Aorta (tissue), 5 donors: ENCODE measurements at places on chromosomes 3 and 15.

DNA sequence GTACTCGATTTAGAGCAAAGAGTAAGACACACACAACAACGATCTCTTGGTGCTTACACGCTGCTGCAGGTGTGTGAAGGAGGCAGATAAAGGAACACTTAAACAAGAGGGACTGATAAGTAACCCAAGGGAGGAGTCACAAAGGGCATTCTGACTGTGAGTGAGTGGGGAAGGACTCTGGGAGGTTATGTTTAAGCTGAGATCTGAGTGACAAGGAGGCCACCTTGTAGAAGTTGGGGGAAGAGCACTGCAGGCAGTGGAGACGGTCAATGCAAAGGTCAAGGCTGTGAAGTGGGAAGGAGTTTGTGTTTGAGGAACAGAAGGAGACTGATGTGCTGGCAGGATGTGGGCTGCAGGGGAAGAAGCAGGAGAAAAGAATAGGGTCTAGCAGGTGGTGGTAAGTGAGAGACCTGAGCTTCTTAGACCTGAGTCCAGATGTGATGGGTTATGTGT lies 63.1 kb downstream of the LPP start:
- no peak for DNase-seq

GRCh38 chr3:81735334-81735733 lies 26.1 kb downstream of the GBE1 start:
- DNase-seq = no peak

DNA sequence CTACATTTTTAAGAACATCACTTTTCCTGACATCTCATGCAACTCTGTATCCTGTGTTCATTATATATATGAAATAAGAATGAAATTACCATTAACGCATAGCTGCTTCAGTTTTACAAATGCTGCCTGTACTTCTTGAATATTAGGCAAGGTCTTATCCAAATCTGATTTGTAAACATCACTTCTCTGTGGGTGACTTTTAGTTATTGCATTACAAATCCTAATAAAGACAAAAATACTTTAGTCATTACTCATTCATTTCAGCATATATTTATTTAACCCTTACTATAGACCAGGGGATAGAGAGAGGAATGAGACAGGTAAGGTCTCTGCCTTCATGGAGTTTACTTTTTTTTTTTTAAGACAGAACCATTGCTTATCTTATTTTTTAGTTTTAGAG lies 36.8 kb downstream of the MTMR10 start:
- DNase-seq = no peak

- DNase-seq = no peak
These were observed 138.6 kb downstream of the SRGAP3 start for GRCh38 chr3:9110802-9111201.

DNA sequence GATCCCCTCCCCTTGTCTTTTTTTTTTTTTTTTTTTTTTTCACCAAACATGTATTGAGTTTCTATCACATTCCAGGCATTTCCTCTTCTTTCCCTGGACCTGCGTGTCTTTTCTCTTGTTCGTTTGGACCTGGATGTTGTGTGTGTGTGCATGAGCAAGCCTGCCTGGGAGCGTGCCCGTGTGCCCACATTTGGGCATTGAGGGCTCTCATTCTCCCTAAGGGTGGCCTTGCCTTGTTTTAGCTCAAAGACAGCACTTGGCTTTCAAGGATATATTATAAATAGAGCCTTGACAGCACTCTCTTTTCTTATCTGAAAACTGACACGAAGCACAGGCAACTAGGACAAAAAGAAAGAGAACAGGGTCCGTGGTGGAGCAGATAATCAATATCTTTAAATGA lies 39.0 kb upstream of the SLC25A26 start:
- DNase-seq = no peak

- DNase-seq = no peak
These were observed 39.1 kb downstream of the PAK2 start for GRCh38 chr3:196778755-196779154.
